ENCODE measurements at places on chromosomes 2 and 18.

- DNase-seq, result no peak
Observed at GRCh38 chr18:59628995-59629394, 68.2 kb downstream of the CCBE1 start.

- DNase-seq, result no peak
Observed at GRCh38 chr18:79471597-79471996, 75.9 kb downstream of the NFATC1 start.

GRCh38 chr18:69951182-69951581 is 3.5 kb upstream of the CD226 start:
- DNase-seq, result no peak

DNA sequence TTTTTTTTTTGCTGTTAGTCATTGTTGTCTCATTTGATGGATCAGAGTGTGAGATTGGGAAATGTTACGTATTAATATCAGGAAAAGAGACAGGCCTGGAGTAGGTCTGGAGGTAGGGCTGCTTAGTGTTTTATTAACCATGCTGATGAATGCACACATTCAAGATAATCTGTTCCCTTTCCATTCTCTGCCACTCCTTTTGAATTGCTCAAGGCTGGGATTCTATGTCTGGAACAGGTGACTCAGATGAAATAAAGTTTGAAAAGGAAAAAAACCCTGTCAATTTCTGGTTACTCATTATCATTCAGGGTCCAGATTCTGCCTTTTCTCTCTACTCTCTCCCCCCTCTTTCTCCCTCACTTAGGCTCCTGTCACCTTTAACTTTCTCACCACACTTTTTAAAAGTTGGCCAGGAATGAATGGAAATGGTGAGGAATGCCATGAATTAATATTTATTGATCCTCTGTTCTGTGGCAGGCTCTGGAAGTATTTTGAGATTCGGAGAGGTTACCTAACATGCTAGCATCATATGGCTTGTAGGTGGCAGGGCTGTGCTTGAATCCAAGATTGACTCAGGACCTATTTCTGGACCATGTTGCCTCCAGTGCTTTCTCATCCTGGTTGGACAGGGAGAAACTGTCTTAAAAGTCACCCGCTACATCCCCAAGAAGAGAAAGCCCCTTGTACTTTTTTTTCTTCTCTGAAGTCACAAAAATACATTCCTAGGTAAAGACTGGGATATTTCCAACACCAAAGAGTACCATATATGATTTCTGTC is 40.2 kb downstream of the MAP4K4 start:
- DNase-seq, result no peak

- no peak for DNase-seq
Observed at GRCh38 chr2:64563436-64563938, 39.4 kb downstream of the AFTPH start.

- no peak for DNase-seq
Observed at GRCh38 chr18:58977223-58977622, 112.5 kb downstream of the ZNF532 start.

GRCh38 chr2:229980431-229981184 is 58.3 kb downstream of the FBXO36 start:
- DNase-seq, result no peak

GRCh38 chr2:207115715-207116364 is 49.9 kb downstream of the KLF7 start:
- DNase-seq, result no peak

DNA sequence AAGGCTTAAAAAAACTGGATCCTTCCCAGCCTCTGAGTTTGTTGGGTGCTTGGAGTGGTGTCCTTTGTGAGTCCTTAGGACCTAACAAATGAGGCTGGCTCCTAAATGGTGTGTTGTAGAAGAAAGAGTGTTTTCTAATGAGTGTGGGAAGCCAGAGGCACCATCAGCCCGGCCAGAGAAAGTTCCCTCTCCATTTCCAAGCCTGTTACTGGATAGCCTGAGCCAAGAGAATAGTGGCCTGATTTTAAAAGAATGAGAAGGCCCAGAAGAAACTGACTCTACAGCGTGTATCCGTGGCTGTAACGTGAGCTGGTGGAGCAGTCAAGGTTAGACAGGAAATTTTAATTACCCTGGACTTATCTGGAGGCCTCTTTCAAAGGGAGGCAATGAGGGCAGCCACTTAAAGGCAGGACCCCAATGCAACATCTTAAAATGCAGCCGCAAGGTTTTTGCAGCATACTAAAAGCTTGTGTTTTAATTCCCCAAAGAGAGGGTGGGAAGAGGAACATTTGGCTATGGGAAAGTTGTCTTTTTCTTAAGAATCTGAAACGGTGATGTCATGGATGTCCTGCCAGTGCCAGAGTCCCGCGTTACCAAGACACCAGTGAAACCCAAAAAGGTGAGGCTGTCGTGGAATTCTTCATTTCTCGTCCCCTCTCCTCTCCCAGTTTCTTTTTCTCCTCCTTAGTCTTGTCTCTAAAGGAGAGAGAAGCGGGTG is 4.6 kb downstream of the EFHD1 start:
- no peak for DNase-seq

DNA sequence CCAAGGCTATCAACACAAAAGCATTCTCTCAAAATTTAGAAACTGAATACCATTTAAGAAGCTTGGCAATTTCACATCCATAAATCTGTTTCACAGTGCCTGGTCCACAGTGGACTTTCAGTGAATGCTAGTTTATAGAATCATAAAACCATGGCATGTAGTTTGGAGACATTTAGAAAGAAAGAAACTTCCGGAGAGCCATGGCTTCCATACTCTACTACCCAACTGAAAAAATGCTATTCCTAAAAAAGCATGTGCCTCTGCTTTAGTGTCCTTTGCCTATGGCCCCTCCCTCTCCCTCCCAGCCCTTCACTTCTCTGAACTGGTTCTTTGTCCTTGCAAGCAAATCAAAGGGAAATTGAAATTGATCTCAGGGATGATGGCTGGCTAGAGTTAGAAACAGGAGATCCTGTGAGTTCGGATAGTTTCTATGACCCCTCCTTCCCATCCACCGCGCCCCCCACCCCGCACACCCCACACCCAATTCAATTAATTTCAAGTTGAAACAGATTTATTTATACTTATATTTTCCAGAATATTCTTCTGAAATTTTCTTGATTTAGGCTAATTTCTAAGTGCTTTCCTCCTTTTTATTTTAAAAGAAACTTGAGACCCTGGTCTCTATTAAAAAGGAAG is 248.3 kb downstream of the TRIB2 start:
- no peak for DNase-seq

DNA sequence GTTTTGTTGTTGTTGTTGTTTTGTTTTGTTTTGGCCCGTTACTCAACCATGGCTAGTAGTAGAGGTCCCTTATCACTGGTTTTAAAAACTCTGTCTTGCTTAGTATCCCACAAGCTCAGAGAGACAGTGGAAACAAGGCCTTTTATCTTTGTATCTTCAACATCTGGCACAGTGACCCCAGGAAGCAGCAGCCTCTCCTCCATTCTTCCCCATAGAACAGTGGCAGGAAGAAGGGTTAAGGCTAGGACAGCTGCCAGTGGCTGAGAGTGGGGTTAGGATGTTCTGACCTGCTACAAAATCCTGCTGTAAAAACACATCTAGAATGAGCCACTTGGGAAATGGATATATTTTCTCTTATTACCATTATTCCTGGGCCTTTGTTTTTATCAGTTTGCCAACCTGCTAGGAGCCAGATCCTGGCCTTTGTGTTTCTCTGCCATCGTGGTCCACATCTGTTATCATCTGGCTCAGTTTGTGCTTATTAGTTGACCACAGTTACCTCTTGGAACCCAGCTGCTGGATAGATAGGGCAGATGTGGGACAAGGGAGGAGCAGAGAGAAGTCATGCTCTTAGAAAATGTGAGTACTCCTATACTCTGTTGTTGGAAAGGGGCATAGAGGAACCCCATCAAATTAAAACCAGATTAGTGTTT is 246.8 kb downstream of the AGPS start:
- no peak for DNase-seq

DNA sequence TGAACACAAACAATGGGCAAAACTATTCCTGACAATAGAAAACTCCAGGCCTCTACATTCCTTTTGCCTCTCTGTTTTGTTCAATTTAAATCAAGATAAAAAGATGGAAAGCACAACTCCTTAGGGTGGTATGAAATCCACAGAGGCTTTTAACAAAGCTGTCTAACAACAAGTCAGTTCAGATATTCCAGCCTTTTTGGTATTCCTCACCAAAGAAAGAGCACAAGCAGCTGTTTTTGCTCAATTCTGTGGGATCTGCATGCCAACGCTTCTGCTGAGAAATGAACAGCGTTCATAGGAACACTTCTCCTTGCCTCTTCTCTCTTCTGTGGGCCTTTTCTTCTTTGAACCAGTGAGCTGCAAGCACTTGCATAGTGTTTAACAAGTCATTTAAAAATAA is 411.6 kb upstream of the TCF4 start:
- no peak for DNase-seq

- DNase-seq, result no peak
Observed at GRCh38 chr2:86371527-86371926, 34.1 kb upstream of the REEP1 start.

DNA sequence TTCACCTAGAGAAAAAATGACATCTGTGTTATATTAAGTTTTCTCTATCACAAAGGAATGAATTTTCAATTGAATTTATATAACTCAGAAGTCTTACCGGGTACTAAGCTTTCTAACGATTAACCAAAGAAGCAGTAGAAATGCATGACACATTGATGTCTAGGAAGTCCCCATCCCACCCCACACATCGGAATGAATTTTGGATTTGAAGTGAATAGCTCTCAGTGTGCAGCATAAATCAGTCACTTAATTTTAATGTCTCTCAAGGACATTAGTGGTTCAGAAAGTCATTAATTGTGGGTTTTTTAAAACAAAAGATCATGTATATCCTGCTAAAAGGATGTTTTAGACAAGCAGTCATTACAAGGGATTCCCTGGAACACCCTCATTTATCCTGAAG is 141.4 kb upstream of the PIEZO2 start:
- DNase-seq, result no peak

GRCh38 chr2:176865336-176865735 is 347.3 kb upstream of the HNRNPA3 start:
- no peak for DNase-seq

DNA sequence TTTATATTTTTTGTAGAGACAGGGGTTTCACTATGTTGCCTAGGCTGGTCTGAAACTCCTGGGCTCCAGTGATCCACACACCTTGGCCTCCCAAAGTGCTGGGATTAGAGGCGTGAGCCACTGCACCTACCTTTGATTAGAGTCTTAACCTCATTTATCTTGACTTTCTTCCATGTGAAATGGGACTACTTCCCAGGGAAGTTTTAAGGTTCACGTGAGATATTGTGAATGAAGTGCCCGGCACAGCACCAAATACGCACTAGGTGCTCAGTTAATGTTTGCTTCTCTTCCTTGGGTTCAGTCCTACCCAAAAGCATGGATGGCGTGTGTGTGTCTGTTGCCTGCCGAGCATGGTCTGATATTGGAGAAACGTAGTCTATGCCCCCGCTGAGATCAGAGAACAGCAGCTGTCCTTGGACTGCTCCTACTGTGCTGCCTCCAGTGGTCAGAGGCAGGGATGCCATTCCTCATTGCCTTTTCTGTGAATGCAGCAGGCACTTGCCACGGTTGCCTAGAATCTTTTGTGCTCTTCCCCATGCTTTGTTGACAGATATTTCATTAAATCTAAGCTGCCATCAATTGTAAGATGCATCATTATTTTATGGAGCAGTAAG is 12.3 kb upstream of the TFCP2L1 start:
- no peak for DNase-seq

GRCh38 chr18:25346561-25346960 is 5.4 kb downstream of the ZNF521 start:
- no peak for DNase-seq
